Keratinocyte (primary cell): ENCODE measurements at places on chromosomes 12 and 14. TPM values are rescaled to one million over a fixed set of nuclear protein-coding genes. Genes with fewer than 3 reads are reported as not detected.

SMOC1 gene
- polyA plus RNA-seq, result 2.0 to 18.8 TPM (median 6.0 TPM) in 3 replicates

MANSC4 gene
- polyA plus RNA-seq, result 0.18 to 0.67 TPM (median 0.59 TPM) in 3 replicates

CCDC60 gene
- polyA plus RNA-seq, result 0.07 to 0.14 TPM (median 0.09 TPM) in 3 replicates

RERGL gene
- 0.15 to 0.20 TPM in 2 of 3 replicates, not detected in the other for polyA plus RNA-seq

TMEM117 gene
- polyA plus RNA-seq, result 4.9 to 8.5 TPM (median 7.4 TPM) in 3 replicates

DNA sequence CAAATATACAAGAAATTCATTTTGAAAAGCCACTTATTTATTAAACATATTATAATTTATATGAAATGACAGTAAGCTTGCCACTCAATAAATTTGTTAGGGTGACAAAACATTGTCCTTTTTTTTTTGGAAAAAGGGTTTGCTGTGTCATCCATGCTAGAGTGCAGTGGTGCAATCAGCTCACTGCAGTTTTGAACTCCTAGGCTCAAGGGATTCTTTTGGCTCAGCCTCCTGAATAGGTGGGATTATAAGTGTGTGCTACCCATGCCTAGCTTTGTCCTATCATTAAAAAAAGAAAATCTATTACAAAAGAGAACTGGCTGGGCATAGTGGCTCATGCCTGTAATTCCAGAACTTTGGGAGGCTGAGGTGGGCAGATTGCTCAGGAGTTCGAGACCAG lies 66.8 kb downstream of the FGD6 start:
- no peak overlapping the region for H3K4me3 ChIP-seq
- no peak for DNase-seq
- H3K27ac ChIP-seq, result peak overlapping the region; percentile 73
- H3K36me3 ChIP-seq, result no peaks in the 10 kb centered on the region

DNA sequence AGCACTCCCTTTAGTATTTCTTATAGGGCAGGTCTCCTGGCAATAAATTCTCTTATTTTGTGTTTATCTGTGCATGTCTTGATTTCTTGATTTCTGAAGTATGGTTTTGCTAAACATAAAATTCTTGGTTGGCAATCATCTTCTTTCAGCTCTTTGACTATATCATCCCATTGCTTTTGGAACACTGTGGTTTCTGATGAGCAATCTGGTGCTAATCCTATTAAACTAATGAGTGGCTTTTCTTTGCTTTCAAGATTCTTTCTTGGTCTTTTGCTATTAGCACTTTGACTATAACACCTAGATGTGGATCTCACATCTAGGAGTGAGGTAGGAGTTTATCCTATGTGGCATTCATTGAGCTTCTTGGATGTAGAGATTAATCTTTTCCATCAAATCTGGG lies 120.7 kb upstream of the MED13L start:
- no peak overlapping the region for H3K27ac ChIP-seq
- no peak for DNase-seq

GRCh38 chr12:20631711-20632110 lies 63.4 kb upstream of the SLCO1C1 start:
- no peaks in the 10 kb centered on the region for H3K27me3 ChIP-seq
- no peak overlapping the region for H3K4me3 ChIP-seq
- H3K27ac ChIP-seq, result no peak overlapping the region

DNA sequence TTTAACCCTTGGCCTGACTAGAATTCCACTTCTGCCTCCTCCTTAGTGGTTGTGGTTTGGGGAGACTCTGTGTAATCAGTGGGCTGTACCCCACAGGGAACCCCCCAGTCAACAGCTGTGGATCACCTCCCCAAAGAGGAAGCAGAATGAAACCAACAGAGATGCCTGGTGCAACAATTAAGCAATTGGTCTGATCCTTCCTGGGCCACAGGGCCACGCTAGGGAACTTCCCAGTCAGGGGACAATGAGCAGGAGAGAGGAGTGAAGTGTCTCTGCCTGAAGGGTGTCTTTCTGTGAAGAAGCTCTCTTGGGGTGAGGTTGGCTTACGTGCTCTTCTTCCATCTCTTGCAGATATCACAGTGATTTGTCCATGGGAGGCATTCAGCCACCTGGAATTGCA lies 8.2 kb downstream of the PDE6H start:
- H3K4me1 ChIP-seq, result no peaks in the 10 kb centered on the region
- no peaks in the 10 kb centered on the region for H3K27me3 ChIP-seq
- H3K36me3 ChIP-seq, result no peaks in the 10 kb centered on the region
- DNase-seq, result no peak
- H3K4me3 ChIP-seq, result no peak overlapping the region

DNA sequence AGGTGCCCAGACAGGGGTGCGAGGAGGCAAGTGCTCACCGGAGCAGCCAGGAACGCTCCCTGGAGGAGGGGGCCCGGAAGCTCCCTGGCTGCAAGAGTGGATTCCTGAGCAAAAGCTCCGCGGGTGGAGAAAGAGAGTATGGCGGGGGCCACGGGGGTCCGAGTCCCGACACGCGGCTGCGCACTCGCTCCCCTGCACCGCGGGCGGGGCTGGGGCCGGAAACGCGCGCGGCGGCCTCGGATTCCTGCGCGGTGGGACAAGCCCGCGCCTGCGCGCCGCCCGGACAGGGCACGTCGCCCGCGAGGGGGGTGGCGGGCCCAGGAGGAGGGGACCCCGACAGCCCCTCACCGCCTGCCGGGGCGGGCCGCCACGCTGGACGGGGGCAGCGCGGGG lies 27.8 kb upstream of the GPR132 start:
- H3K4me1 ChIP-seq, result peaks cover 52% of the 10 kb centered on the region
- DNase-seq, result no peak
- H3K27ac ChIP-seq, result peak overlapping the region; percentile 74

GRCh38 chr12:60684988-60685655 lies 1089.3 kb downstream of the SLC16A7 start:
- H3K36me3 ChIP-seq, result no peaks in the 10 kb centered on the region
- DNase-seq, result no peak
- H3K27me3 ChIP-seq, result no peaks in the 10 kb centered on the region
- H3K4me3 ChIP-seq, result no peak overlapping the region
- no peak overlapping the region for H3K27ac ChIP-seq

GRCh38 chr12:7100239-7100638 lies 8.0 kb upstream of the C1R start:
- DNase-seq, result no peak
- H3K4me1 ChIP-seq, result no peaks in the 10 kb centered on the region
- no peaks in the 10 kb centered on the region for H3K27me3 ChIP-seq
- no peak overlapping the region for H3K27ac ChIP-seq
- H3K4me3 ChIP-seq, result no peak overlapping the region

GRCh38 chr12:80988986-80989385 lies 51.3 kb upstream of the LIN7A start:
- no peaks in the 10 kb centered on the region for H3K27me3 ChIP-seq
- DNase-seq, result no peak
- no peaks in the 10 kb centered on the region for H3K36me3 ChIP-seq

DNA sequence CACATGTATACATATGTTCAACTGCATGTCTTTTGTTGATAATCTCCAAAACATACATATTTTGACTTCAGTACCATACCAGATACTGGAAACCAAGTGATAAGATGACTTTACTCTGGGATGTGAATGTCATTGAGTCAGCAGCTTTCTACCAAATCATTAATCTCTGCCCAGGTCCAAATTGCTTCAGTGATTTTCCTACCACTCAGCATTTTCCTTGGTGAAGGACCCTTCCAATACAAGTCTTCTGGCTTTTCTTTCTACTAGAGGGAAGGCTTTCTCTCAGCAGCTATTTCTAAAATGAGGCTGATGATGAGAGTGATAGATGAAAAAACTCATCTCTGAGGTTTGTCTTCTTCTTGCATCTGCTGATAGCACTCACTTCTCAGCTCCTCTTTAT lies 1008.5 kb downstream of the NRXN3 start:
- no peak overlapping the region for H3K27ac ChIP-seq
- no peaks in the 10 kb centered on the region for H3K36me3 ChIP-seq
- no peak overlapping the region for H3K4me3 ChIP-seq
- no peak for DNase-seq

- H3K4me3 ChIP-seq, result no peak overlapping the region
- H3K4me1 ChIP-seq, result peaks cover 19% of the 10 kb centered on the region
- H3K36me3 ChIP-seq, result no peaks in the 10 kb centered on the region
- no peaks in the 10 kb centered on the region for H3K27me3 ChIP-seq
- no peak for DNase-seq
Measured at GRCh38 chr12:3341594-3341993, 149.4 kb upstream of the PRMT8 start.

GRCh38 chr12:123034865-123035264 lies 54.4 kb downstream of the ARL6IP4 start:
- peaks cover 5% of the 10 kb centered on the region for H3K36me3 ChIP-seq
- no peaks in the 10 kb centered on the region for H3K27me3 ChIP-seq

DNA sequence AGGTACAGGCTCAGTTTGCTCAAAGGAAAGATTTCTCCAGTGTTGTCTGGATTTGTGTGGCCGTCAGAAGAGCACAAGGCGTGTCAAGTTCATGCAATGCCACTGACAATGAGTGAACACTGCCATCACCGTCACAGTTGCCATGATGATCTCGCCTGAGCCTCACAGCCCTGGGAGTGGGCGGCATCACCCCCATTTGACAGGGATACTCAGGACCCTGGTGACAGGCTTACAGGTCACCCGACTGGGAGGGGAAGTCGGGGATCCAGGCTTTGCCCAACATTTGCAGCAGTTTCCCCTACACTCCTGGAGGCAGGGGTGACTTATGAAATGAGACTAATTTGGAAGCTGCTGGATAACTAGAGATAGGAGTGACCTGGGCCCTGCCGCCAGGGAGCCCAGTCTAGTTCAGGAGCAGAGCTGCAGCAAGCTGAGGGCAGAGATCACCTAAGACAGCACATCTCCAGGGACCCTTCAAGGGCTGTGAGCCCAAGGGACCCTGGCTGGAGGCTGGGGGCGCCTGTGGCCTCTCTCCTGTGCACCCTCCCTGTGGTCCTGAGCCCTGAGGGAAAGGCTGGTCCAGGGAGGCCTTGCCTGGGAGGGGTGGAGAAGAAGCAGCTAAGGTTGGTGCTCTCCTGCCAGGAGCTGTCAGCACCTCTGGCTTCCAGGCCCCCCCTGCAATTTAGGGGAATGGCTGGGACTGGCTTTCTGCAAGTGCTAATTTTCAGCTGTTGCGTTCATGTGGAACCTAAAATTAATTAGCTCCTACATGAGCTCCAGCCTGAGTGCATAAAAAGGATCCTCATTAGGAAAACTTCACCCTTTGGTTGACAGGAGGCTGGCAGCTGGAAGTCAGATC lies 32.4 kb upstream of the BEGAIN start:
- H3K27me3 ChIP-seq, result peaks cover 23% of the 10 kb centered on the region
- H3K4me1 ChIP-seq, result peaks cover 8% of the 10 kb centered on the region
- H3K27ac ChIP-seq, result no peak overlapping the region
- no peak for DNase-seq
- no peak overlapping the region for H3K4me3 ChIP-seq
